ENCODE measurements at places on chromosomes 2 and 18.
A peak's percentile ranks its signal among the peaks of the same experiment; 100 is the strongest.

DNA sequence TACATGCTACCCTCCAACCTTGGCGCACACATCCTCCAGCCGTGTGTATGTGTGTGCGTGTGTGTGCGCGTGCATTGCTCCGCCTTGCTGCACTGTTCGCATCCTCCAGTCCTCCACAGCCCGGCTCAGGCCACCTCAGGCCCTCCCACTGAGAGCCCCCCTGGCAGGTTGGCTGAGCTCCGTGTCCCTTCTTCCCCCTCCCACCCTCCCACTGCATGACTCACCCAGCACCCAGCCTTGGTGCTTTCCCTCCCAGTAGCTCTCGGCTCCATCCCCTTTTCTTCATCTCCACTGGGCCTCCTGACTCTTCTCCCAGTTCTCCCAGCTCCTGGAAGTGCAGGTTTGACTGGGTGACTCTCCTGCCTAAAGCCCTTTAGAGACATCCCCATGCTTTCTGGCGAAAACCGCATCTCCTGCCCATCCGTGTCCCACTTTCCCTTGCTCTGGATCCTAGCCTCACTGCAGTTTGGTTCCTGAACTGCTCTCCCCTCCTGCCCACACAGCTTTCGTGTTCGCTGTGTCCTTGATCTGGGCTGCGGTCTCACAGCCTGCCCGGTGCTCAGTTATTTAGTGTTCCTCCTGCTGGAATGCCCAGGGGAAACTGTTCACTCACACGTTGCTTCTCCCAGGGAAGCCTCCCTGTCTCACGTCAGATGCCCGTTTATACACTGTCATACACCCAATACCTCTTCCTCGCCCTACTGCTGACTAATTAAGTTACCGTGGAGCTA is 4.9 kb downstream of the TMEM177 start:
- no peak for DNase-seq

- DNase-seq: no peak
Measured at GRCh38 chr2:216499641-216500218, 1.1 kb downstream of the RPL37A start.

DNA sequence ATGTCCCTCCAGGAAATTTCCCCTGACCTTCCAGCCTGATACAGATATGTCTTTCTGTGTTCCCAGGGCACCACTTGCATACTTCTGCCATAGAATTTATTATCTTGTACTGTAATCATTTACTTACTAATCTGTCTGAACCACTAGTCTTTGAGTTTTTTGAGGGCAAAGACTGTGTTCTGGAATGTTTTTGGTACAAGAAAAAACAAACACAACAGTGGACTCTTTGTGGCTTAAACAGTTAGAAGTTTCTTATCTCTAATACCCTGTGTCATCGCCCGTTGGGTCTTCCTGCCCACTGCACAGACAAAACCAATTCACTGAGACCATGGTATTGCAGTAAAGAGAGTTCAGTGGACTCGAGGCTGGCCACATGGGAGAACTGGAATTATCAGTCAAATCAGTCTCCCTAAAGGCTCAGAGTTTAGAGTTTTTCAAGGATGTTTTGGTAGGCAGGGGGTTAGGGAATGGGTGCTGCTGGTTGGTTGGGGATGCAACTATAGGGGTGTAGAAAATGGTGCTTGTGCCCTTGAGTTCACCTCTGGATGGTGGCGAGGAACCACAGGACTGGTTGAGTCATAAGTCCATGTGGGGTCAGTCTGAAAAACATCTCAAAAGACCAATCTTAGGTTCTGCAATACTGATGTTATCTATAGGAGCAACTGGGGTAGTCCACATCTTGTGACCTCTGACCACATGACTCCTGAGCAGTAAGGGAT is 20.3 kb downstream of the RALB start:
- DNase-seq: no peak

- DNase-seq: no peak
Measured at GRCh38 chr18:11175266-11175979, 26.1 kb upstream of the PIEZO2 start.

GRCh38 chr2:215664847-215665525 is 229.1 kb upstream of the FN1 start:
- DNase-seq: no peak

GRCh38 chr18:56891870-56892269 is 240.7 kb downstream of the WDR7 start:
- no peak for DNase-seq

DNA sequence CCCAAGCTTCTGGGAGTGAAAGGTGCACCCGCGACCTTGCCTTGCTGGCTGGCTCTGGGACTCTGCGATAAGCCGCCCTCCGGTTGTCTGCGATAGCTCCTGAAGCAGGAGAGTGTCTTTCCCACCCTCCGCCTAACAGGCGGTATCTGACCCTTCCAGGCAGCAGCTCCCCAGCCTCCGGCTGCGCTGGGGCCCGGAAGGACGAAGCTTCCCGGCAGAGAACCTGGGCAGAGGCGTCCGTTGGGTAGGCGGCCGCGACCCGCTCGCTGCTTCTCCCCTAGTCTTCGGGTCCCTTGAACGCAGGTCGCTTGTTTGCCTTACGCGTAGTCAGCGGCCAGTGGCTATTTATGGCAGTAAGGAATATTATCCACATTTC is 446 bp upstream of the RHBDD1 start:
- no peak for DNase-seq

DNA sequence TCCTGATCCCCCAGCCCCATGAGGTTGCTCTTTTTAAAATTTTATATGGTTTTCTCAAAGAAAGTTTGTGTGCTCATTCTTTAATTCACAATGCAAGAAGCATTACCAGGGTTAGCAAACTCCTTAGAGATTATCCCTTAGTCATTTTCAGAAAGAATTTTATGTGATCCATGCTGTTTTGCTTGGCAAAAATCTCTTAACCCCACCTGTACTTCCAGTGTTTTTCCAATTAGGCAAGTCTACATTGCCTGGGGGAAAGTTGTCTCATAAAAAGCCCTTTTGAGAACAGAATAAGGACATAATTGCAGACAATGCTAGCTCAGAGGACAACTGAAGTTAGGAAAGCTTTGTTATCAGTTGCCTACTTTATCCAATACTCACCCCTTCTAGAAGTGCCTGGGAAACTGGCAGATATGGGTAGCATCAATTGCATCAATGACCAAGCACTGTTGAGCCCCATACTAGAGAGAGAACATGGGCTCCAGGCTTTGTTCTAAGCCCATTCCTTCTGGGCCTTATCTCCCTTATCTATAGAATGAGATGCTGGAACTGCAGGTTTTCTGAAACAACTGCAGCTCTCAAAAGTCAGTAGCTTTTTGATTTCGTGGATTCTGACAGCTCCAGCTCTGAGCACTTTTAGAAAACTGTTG is 265.9 kb upstream of the SPHKAP start:
- DNase-seq: no peak

DNA sequence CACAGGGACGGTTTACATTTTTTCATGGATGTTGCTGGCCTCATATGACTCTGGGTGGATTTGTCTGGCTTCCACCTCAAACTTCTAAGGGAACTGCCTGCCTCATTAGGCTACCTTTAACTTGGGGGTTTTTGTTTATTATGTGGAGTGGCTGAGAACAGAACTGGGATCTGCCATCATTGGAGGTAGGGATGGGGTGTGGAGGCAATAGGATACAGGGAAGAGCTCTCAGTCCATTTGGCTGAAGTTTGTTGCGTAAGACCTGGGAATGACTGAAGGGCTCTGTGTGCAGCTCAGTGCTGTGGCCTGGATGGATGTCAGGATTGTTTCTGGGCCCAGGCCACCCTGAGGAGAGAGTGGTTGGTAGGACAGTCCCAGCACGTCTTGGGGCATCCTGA is 31.2 kb downstream of the ASB1 start:
- DNase-seq: no peak

GRCh38 chr18:23805898-23806297 is 116.6 kb downstream of the LAMA3 start:
- DNase-seq: no peak

DNA sequence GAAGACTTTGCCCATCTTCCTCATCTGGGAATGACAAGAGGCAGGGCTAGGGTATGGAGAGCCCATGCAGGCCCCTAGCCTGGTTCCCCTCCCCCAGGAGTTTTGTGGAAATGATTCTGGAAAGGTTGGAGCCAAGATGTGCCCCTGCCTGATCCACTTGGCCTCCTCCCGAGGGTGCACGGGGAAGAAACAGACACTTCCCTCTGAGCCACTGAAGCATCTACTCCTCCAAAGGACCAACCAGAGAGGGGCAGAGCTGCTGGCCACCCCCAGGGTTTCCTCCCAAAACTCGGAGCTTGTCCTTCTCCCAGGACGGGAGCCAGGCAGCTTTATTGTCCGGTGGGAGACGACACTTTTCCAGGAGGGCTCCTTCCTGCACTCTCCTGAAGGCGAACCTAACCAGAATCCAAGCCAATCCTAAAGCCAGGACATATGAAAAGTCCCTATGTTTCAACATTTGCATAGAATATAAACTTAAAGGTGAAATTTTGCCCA is 149.2 kb upstream of the COPS8 start:
- no peak for DNase-seq

DNA sequence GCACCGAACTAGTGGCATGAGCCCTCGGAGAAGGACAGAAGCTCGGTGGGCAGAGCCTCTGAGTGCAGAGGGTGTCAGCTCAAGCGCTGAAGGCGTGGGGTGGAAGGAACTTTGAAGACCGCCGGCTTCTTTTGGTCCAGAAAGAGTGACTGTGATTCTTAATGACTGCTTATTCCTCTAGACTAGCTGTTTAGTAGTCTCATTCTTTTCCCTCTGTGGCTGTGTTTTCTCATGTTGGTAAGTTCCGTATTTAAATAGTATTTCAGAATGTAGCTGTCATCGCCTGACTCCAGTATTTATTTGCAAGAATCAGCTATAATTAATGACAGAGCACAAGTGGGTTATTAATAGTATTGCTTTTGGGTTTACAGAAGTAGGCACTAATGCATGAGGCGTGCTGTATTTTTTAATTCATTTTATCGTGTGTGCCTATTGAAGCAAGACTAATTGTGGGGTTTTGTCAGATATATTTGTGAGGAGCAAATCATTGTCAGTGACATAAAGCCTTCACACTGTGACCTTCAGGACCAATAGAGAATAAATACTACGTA is 80.8 kb upstream of the NFATC1 start:
- no peak for DNase-seq

GRCh38 chr2:229160180-229160579 is 110.9 kb downstream of the PID1 start:
- DNase-seq: peak; percentile 55

GRCh38 chr2:104701411-104701911 is 152.5 kb upstream of the POU3F3 start:
- DNase-seq: no peak

- DNase-seq: peak; percentile 69
Measured at GRCh38 chr2:154697418-154698252, 860 bp upstream of the KCNJ3 start.

DNA sequence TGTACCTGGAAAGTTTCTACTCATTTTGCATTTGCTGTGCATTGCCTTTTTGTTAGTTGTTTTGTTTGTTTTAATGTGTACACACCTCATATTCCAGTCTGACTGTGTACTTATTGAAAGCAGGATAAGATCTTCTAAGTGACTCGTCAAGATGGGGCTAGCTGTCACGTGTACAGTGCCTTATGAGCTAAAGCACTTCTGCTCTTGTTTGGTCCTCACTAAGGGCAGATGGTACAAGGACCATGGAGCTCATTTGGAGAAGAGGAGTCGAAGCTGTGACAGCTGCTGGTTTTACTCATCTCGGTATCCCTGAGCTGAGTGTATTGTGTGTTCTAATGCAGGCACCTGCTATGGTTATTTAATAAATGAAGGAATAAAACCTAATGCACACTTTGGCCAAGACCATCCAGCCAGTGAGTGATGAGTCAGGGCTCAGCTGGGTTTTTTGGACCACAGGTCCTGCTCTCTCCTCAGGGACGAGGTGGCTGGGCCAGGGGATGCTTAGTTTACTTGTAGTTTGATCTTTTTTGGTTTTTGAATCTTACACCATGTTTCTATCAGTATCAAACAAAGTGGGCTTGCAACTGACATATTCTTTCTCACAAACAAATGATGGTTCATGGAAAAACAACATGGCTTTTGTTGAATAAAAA is 152.5 kb upstream of the APCDD1 start:
- no peak for DNase-seq

DNA sequence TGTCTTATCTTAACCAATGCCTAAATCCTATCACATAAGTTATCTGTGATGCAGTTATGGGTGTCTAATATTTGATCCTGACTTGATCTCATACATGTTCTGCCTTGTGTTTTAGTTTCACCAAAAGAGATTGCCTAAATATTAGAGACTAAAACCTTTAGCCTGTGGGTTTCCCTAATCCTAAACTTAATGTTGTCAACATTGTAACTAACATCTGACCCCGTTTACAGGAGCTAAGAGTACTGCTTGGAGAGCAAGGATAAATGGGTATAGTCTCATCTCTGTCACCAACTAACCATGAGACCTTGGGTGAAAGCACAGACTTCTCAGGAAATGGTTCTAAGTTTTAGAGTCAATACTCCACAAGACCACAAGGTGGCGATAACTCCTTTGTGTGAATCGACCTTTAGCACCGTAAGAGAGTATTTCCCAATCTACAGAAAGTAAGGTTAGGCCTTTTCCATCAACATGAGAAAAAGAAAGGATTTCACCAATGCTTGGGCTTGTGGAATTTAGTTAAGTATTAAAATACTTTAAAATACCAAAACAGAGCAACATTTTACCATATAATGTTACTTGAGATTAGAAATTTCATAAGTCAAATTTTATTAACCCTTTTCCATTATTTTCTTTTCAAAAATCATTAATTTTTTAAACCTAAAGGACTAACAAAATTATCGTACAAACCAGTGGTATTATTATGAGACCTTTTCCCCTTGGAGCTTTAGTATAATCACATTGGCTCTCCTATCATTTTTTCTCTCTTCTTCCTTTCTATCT is 60.5 kb downstream of the G6PC2 start:
- DNase-seq: peak; percentile 17

GRCh38 chr2:223003191-223003590 is 48.8 kb upstream of the KCNE4 start:
- DNase-seq: no peak

DNA sequence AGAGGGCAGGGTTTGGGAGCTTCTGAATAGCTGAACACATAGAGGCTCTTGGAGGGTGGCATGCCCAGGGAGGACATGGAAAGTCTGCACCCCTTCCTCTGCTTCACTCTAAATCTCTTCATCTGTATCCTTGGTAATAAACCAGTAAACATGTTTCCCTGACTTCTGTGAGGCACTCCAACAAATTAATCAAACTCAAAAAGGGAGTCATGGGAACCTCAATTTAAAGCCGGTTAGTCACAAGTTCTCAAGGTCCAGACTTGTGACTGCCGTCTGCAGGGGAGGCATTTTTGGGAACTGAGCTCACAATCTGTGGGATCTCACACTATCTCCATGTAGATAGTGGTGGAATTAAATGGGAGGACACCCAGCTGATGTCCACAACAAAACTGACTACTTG is 33.1 kb upstream of the STON1 start:
- no peak for DNase-seq

DNA sequence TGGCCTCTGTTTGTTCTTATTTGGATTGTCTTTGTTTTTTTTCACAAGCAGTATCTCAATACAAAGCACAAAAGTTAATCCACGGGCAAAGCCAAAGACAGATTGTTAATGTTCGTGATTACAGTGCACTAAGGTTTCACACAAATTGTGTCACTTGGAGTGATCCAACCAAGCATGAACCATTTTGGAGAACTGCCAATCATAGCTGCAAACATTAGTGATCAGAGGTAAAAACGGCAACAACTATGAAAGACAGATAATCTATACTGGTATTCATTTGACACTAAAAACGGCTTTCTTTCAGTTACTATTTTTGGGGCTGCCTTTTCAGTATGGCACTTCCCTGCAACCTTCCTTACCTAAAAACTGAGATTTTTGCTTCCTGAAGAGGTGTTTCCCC is 213.1 kb upstream of the GULP1 start:
- DNase-seq: no peak

GRCh38 chr18:54734059-54734458 is 94.2 kb upstream of the RAB27B start:
- no peak for DNase-seq

Data from HuH-7 (cell line).